ENCODE measurements at places on chromosomes 5 and 9.

GRCh38 chr5:122896598-122897282 is 51.3 kb downstream of the SNX24 start:
- no peak for DNase-seq

GRCh38 chr5:66777868-66778267 is 181.7 kb downstream of the MAST4 start:
- DNase-seq, result no peak

DNA sequence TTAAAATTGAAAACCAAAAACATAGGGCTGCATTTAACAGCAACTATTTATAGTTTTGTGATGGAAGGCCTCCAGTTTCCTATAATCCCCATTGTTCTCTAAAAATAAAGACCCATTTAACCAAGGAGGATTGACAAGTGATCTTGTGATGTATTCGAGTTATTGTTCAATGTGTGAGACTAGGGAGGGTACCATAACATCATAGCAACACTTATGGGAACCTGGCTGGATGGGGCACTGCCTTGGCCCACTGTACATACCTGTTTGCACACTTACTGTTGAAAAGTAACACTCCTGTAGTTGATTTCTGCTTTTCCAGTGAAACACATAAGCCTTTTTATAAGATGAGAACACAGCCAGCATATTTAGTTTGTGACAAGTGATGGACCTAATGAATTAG is 32.3 kb downstream of the MACIR start:
- no peak for DNase-seq

- no peak for DNase-seq
Observed at GRCh38 chr5:169052207-169052606, 248.7 kb downstream of the SLIT3 start.

DNA sequence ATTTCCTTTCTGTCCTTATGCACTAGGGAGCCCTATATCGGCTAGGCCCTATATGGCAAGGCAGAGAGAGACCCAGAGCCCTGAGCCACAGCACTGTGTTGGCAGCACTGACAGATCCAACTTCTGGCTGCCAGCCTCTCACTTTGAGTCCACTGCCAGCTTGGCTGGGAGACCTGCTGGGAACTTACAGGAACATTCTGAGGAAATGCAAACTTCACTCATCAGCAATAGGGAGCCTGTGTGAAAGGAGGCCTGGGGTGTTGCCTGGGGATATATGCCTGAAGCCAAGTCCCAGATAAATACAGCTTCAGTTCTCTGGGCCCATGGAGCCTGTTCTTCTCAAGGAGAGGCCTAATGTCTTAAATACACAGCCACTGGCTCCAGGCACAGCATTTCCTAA is 78.0 kb downstream of the ADRB2 start:
- no peak for DNase-seq

All from stimulated activated CD4-positive, alpha-beta T cell treated with anti-CD3 and anti-CD28 coated beads, Interleukin-1b, Interleukin-23, amount 100 ng/mL, for 48 hours (primary cell).